Activated CD4-positive, alpha-beta T cell treated with anti-CD3 and anti-CD28 coated beads for 1 hour (primary cell): ENCODE measurements at places on chromosomes 16 and 17.

GRCh38 chr16:23107117-23107516 lies 42.1 kb downstream of the USP31 start:
- no peak for DNase-seq

- no peak for DNase-seq
Measured at GRCh38 chr16:48845261-48845660, 235.3 kb upstream of the N4BP1 start.

DNA sequence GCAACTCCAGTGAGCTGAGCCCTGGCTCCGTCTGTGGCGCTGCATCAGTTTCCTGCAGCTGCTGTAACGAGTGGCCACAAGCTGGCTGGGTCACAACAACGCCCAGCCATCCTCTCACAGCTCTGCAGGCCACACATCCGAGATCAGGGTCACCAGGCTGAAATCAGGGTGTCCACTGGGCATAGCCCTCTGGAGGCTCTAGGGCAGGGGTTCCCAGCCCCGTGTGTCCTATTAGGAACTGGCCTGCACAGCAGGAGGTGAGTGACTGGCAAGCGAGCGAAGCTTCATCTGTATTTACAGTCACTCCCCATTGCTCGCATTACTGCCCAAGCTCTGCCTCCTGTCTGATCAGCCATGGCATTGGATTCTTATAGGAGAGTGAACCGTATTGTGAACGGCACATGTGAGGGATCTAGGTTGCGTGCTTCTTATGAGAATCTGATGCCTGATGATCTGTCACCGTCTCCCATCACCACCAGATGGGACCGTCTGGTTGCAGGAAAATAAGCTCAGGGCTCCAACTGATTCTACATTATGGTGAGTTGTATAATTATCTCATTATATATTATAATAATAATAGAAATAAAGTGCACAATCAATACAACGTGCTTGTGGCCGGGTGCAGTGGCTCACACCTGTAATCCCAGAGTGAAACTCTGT lies 176.5 kb downstream of the SEC14L1 start:
- no peak for DNase-seq

DNA sequence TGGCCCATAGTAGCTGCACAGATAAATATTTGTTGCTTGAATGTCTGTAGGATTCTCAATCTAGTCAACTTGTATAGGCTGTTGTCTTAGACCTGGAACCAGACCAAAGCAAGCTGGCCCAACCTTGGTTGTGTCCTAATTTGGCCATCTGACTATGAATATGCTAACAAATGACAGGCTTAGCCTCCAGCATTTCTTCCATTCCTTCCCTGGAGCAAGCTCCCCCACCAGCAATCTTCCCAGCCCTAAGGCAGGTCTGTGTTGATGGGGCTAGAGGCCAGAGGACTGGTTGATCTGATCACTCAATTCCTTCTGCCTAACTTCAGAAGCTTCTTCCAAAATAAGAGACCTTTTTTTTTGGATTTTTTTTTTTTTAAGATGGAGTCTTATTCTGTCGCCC lies 9.4 kb upstream of the PHOSPHO1 start:
- DNase-seq: no peak

- no peak for DNase-seq
Measured at GRCh38 chr16:57260294-57260929, 15.4 kb downstream of the ARL2BP start.

- DNase-seq: no peak
Measured at GRCh38 chr16:79213214-79213613, 387.3 kb downstream of the MAF start.

DNA sequence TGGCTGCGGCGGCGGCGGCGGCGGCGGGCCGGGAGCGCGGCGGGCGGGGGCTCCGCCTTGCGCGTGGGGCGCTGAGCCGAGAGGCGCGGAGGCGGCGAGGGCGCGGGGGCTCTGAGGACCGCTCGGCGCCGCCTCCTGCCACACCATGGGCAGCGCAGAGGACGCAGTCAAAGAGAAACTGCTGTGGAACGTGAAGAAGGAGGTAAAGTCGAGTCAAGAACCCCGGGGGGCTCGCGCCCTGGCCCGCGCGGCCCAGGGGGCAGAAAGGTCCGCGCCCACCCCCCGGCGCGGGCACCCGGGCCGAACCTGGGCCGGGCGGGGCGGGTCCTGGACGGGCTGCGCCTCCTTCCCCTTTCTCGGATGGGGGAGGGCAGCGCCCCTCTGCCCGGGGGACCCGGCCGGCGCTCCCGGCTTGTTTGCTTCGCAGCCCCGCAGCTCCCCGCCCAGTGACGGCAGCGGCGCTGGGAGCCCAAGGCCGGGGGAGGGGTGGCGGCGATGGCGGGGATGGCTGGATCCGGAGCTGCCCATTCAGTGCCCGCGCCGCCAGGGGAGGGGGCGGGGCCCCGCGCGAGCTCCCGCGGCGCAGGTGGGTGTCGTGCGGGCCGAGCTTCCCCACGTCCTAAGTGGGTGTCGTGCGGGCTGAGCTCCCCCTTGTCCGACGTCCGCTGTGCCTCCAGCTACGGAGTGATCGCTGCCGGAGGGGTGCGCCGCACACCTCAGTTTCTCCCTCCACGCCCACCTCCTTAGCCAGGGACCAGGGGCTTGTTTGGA lies 428 bp downstream of the SGSM2 start:
- DNase-seq: peak; percentile 22
